ENCODE measurements at places on chromosomes 2 and 18.

DNA sequence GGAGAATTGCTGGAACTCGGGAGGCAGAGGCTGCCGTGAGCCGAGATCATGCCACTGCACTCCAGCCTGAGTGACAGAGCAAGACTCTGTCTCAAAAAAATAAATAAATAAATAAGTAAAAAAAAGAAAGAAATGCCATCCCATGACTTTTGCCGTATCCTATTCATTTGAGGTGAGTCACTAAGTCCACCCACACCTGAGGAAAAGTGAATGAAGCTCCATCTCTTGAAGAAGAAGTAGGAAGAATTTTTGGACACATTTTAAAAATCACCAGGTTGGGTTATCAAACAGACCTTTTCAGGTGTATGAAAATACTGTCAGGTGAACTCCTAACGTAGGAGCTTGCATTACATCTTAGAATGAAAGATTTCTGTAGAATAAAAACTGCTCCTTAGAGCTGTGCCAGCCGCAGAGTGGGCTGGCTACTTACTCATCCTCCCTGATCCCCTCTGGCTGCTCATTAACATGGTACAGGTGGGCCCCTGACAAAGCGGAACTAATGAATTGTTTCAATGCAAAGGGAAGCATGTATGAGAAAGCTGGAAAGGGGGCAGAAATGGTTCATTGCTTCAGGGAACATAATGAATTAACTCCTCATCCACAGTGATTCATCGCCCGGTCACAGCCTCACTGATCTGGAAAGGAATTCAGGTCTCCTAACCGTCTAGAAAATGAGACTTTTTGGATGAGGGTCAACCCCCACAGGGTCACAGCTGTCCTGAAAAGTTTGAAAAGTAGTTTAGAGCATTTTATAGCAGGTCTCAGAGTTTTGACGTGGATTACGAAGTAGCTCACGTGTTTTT, 191.4 kb downstream of the SPP2 start:
- DNase-seq, result no peak

- DNase-seq, result no peak
These were observed 794.2 kb upstream of the NXPH2 start for GRCh38 chr2:139574371-139574770.

GRCh38 chr18:62828091-62828640, 112.8 kb downstream of the PHLPP1 start:
- DNase-seq, result no peak

DNA sequence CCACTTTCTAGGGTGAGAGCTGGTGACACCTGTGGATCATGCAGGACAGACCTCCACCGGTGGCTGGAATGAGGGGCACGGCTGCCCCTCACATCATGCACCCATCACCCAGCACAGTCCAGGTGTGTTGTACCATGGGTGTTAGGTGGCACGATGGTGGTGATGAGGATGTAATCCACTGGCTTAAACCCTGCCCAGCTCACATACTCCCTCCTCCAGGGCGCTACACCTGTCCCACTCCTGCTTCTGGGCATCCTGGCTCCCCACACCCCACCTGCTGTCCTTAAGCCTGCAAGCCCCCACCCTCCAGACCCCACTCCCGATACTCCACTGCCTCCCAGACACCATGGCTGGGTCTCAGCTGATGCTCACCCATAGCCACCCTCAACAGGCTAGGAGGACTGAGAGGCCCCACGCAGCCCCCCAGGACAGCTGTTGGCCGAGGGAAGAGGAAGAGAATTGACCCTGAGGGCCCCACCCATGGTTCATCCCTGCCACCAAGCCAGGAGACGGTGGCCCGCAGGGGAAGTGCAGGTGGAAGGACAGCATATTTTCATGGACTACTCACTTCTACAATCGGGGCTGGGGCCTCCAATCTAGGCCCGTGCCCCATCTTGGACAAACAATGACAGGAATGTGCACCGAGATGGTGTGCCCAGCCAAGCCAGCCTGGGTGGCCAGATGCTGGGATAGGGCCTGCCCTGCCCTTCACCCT, 34.3 kb downstream of the MAL start:
- no peak for DNase-seq

GRCh38 chr2:9358846-9359245, 64.5 kb downstream of the ITGB1BP1 start:
- no peak for DNase-seq
